ENCODE measurements at places on chromosomes 12 and 14.

DNA sequence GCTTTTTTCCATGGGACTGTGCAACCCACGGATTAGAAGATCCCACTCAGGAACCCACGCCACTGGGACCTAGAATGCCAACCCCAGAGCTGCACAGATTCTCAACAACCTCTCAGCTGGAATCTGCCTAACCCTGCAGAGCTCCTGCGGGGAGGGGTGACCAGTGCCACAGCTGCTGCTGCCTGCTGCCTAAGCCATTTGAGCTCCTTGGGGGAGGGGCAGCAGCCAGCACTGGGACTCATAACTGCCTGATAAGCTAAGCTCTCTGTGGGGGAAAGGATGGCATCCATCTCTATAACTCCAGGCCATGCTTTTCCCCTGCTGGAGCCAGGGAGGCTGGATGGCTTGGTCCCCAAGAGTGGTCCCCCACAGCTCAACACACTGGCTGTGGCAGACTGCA is 182.8 kb downstream of the SLC5A8 start:
- no peaks in the 10 kb centered on the region for H3K4me1 ChIP-seq
- no peaks in the 10 kb centered on the region for H3K27me3 ChIP-seq
- H3K4me3 ChIP-seq: no peak overlapping the region

DNA sequence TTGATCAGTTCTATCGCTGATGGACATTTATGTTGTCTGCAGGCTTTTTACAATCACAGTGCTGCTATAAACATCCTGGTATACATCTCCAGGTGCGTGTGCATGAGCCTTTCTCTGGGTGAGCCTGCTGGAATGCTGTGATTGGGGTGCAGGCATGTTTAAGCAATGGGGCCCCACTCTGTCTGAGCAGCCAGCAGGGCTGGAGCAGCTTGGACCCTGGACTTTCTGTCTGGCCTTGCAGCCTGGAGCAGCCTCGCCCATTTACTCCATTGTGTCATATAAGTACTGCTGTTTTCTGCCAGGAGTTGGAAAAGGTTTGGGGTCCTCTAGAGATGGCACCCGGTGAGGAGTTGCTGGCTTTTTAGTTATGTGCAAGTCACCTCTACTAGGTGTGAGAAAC is 199.0 kb downstream of the KIF26A start:
- no peak overlapping the region for H3K4me3 ChIP-seq
- no peaks in the 10 kb centered on the region for H3K4me1 ChIP-seq
- peaks cover 3% of the 10 kb centered on the region for H3K27me3 ChIP-seq
- no peak for DNase-seq
- H3K27ac ChIP-seq: no peak overlapping the region

DNA sequence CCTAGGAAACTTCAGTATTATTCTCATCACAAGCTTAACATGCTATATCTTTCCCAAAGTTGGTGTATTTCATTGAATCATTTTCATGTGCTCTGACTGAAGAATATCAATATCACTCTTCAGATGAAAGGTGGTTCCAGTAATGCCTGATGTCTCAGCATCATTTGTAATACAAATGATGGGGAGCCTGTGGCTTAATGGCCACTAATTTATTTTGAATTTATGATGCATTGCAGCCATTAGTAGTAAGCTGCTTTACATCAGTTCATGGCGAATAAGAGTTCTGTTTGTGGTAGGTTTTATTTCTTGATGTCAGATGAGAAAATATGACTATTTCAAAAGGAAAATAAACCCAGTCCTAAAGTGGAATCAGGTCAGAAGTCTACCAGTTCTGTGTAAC is 139.4 kb downstream of the SLC16A7 start:
- DNase-seq: no peak
- no peak overlapping the region for H3K27ac ChIP-seq
- H3K27me3 ChIP-seq: no peaks in the 10 kb centered on the region
- peaks cover 5% of the 10 kb centered on the region for H3K4me1 ChIP-seq
- peaks cover 2% of the 10 kb centered on the region for H3K36me3 ChIP-seq

DNA sequence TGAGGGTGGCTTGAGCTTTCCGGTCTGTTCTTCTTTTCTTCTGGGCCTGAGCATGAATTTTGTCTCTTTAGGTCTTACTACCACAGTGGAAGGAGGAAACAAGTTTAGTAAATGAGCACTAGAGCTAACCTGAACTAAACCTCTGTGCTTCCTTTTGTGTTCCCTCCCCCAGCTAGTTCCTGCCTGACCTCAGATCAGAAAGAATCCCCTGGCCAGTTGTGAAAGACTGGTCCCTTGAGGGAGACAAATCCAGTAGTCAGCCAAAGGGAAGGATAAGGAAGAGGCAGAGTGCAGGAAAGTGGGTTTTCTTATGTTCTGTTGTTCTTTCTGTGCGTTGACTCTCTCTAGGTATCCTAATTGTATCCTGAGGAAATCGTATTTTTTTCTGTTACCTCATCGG is 17.5 kb downstream of the ZNF664 start:
- H3K36me3 ChIP-seq: peaks cover 32% of the 10 kb centered on the region
- no peak overlapping the region for H3K27ac ChIP-seq
- H3K27me3 ChIP-seq: no peaks in the 10 kb centered on the region

DNA sequence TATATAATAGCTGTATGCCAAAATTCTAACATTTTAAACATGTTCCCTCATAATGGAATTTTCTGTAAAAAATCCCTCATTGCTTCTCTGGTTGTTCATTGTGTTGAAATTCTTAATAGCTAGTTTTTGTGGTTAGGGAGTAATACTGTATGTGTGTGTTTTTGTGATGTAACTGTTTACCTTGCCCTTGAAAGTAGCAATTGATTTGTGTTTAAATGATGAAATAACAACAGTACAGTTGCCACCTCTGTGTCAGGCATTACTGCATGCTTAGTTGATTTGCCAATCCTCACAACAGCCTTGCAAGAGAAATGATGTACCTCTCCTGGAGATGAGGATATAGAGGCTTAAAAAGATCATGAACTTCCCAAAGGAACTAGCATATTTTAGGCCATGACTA is 94.9 kb downstream of the DAAM1 start:
- H3K36me3 ChIP-seq: peaks cover 7% of the 10 kb centered on the region
- H3K27me3 ChIP-seq: peaks cover 5% of the 10 kb centered on the region
- no peak for DNase-seq
- H3K27ac ChIP-seq: no peak overlapping the region
- peaks cover 20% of the 10 kb centered on the region for H3K4me1 ChIP-seq

DNA sequence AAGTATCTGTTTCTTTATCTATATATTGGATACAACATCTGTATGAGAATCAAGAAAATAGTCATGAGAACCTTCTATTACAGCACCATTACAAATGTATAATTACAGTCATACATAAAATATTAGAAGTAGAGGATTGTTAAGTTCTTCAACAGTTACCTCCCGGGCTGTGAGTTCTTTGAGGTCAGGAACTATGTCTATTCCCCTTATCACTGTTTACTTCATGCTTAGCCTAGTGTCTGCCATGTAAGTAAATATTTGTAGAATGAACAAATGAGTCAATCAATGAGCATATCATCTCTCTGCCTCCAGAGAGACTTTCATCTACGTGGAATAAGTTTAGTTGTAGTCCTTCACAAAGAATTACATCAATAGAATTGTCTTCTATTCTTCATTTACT is 47.2 kb downstream of the PUS7L start:
- no peaks in the 10 kb centered on the region for H3K36me3 ChIP-seq
- H3K27ac ChIP-seq: no peak overlapping the region

GRCh38 chr12:8890313-8891085 is 23.8 kb upstream of the PHC1 start:
- no peak overlapping the region for H3K27ac ChIP-seq
- DNase-seq: peak; percentile 45
- H3K4me1 ChIP-seq: peaks cover 6% of the 10 kb centered on the region
- peak overlapping the region; percentile 72 for H3K4me3 ChIP-seq
- peaks cover 13% of the 10 kb centered on the region for H3K27me3 ChIP-seq
- no peaks in the 10 kb centered on the region for H3K36me3 ChIP-seq

DNA sequence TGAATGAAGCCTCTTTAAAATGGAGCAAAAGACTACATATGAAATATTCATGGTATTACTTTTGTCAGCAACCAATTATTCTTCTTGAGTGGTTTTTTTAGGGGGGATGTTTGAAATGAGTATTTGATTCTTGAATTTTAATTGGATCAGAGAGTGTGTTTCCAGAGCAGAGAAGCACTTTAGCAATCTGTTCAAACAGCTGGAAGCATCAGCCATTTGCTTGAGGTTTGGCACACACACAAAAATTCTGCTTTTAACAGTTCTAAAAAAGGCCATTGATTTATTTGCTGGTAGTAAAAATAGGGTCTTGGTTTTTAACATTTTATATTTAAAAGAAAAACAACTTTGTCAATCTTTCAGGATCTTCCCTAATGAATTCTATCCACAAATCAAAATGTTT is 292.7 kb downstream of the LRFN5 start:
- no peak overlapping the region for H3K27ac ChIP-seq
- H3K36me3 ChIP-seq: no peaks in the 10 kb centered on the region
- H3K4me3 ChIP-seq: no peak overlapping the region

GRCh38 chr12:32399370-32400113 is at the start of gene FGD4:
TSS of gene FGD4 (plus strand) at chr12:32399558.
- H3K27ac ChIP-seq: peak within 1 kb of the TSS; percentile 63
- peak; percentile 55 for DNase-seq
- H3K4me3 ChIP-seq: peak within 1 kb of the TSS; percentile 93
- peaks cover 2% of the 10 kb centered on the region for H3K36me3 ChIP-seq
- H3K27me3 ChIP-seq: peaks cover 29% of the 10 kb centered on the region

- H3K27ac ChIP-seq: peak overlapping the region; percentile 95
Observed at GRCh38 chr12:89038831-89039512, 313.3 kb downstream of the DUSP6 start.

DNA sequence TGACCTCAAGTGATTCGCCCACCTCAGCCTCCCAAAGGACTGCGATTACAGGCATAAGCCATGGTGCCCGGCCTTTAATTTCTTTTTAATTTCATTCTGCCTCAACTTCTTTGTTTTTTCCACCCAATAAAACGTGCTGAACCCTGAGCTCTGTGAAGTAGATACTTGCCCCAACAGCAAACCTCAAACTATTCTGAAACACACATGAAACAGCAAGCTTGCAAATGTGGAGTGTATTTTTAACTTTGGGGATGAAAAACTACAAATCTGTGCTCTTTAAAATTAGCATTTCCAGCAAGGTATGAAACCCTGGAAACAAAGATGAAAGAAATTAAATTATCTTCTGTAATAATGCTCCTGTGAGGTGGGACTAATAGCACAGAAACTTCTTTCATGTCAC is 246.6 kb downstream of the ANO6 start:
- H3K36me3 ChIP-seq: no peaks in the 10 kb centered on the region
- H3K27me3 ChIP-seq: peaks cover 12% of the 10 kb centered on the region

DNA sequence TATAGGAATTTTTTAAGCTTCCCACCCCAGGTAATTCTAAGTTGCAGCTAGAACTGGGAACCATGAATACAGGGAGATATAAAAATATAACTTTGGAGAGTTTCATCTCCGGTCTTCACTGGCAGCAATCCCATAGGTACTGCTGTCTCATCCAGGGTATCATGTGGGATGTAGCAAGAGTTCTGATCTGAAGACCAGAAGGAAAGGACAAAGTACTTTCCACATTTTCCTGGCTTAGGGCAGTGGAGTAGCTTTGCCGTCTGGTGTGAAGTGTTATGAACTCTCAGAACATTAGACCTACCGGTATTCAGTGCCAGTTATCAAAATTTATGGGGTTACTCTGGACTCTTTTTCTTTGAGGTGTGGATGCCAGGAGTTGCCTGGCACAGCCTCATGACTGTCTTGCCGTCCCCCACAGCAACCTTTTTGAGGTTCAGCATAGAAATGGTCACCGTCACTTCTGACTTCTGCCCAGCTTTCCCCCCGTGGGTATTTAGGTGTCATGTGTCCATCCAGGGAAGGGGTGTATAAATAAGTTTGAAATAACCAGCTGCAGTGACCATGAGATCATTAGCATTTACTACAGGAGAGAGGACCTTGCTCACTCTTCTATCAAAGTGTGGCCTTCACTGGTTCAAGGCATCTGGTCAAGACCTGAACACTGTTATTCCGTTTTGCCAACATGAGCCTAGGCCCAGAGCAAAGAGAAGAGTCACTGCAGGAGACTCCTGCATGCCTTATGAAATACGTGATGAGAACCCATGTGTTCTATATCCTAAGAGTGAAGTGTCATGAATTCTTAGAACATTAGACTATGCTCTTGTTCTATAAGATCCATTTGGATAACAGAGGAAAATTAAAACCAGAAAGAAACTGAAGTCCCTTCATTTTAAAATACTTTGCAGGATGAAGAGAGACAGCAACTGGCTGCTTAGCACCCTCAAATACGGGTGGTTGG is 22.2 kb downstream of the TMEM233 start:
- H3K27ac ChIP-seq: no peak overlapping the region
- H3K4me1 ChIP-seq: no peaks in the 10 kb centered on the region
- H3K27me3 ChIP-seq: peaks cover 5% of the 10 kb centered on the region
- DNase-seq: no peak
- H3K4me3 ChIP-seq: no peak overlapping the region

- peaks cover 10% of the 10 kb centered on the region for H3K27me3 ChIP-seq
- H3K4me3 ChIP-seq: no peak overlapping the region
- H3K27ac ChIP-seq: no peak overlapping the region
- no peaks in the 10 kb centered on the region for H3K4me1 ChIP-seq
- H3K36me3 ChIP-seq: no peaks in the 10 kb centered on the region
Observed at GRCh38 chr12:105272814-105273416, 36.9 kb upstream of the APPL2 start.

DNA sequence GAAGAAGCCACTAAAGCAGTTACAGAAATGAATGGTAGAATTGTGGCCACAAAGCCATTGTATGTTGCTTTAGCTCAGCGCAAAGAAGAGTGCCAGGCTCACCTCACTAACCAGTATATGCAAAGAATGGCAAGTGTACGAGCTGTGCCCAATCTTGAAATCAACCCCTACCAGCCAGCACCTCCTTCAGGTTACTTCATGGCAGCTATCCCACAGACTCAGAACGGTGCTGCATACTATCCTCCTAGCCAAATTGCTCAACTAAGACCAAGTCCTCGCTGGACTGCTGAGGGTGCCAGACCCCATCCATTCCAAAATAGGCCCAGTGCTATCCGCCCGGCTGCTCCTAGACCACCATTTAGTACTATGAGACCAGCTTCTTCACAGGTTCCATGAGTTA is 21.5 kb upstream of the SRGAP1 start:
- H3K27me3 ChIP-seq: peaks cover 17% of the 10 kb centered on the region
- peaks cover 8% of the 10 kb centered on the region for H3K4me1 ChIP-seq
- H3K4me3 ChIP-seq: no peak overlapping the region
- no peak overlapping the region for H3K27ac ChIP-seq
- DNase-seq: no peak
- H3K36me3 ChIP-seq: peaks cover 8% of the 10 kb centered on the region

GRCh38 chr12:8087666-8088065 is 5.6 kb downstream of the NECAP1 start:
- peaks cover 48% of the 10 kb centered on the region for H3K4me1 ChIP-seq
- H3K36me3 ChIP-seq: peaks cover 39% of the 10 kb centered on the region
- DNase-seq: no peak
- peak overlapping the region; percentile 81 for H3K27ac ChIP-seq

Data from activated T-helper 1 cell treated with anti-CD3 and anti-CD28 coated beads, Interleukin-12 subunit alpha, Interleukin-12 subunit beta, Interleukin-2, Interleukin-4 antibody, amounts not matched to agents 30 ng/mL and 10 ng/mL and 1 ng/mL, durations not matched to agents 14 hours and 24 hours and 36 hours (primary cell).